ENCODE measurements at places on chromosomes 6 and 20.
A peak's percentile ranks its signal among the peaks of the same experiment; 100 is the strongest.

DNA sequence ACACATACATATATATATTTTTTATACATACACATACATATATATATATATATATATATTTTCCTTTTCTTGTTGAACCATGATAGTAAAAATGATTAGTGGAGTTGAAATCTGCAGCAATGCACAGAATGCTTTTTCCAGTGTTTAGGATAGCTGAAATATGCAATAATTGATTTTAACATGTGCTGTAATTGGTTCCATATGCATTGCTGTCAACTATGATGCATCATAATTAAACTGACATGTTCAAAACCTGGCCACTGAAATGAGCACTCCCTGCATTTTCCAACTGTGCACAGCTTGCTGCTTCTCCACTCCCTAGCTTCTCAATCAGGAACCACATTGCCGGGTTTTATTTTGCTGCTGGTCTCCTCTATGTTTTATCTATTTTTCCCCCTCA, 358.3 kb downstream of the PAX1 start:
- H3K27ac ChIP-seq = no peak overlapping the region
- no peaks in the 10 kb centered on the region for H3K36me3 ChIP-seq

GRCh38 chr6:32763421-32763820, at the start of gene HLA-DQB2:
Gene HLA-DQB2 (minus strand): TSS chr6:32763532. CDS start chr6:32763470, 62 bp downstream.
- no peak within 1 kb of the TSS for H3K4me3 ChIP-seq
- no peaks in the 10 kb centered on the region for H3K27me3 ChIP-seq
- H3K36me3 ChIP-seq = no peaks in the 10 kb centered on the region
- no peaks in the 10 kb centered on the region for H3K4me1 ChIP-seq
- H3K27ac ChIP-seq = no peak within 1 kb of the TSS
- DNase-seq = no peak

DNA sequence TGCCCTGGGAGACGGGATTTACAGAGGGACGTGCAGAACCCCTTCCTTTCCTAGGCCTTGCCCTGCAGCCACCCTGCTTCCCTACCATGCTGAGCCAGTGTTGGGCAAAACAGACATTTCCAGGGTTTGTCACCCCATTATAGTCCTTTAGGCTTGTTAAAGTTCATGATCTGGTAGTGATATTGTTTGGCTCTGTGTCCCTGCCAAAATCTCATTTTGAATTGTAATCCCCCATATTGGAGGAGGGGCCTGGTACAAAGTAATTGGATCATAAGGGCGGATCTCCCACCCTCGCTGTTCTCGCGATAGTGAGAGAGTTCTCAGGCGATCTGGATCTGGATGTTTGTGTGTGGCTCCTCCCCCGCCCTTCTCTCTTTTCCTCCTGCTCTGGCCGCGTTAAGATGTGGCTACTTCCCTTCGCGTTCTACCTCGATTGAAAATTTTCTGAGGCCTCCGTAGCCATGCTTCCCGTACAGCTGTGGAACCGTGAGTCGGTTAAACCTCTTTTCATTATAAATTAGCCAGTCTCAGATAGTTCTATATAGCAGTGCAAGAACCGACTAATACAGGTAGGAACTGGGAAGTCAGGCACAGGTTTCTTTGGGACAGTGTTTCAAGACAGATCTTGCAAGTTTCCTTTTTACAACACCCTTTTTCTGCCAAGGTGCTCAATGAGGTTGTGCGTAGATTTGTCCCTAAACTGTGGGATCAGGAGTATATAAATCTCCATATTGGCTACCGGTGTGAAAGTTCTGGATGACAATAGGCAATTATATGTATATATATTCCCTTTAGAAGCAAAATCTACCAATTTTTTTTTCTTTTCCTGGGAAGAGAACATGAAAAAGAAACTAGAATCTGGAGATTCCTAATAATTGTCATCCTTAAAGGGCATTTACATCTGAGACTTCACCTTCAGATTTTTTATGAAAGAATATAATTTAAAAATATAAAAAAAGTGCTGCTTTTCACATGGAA, 152.1 kb downstream of the SAMD5 start:
- H3K4me3 ChIP-seq = no peak overlapping the region
- H3K27ac ChIP-seq = no peak overlapping the region
- no peaks in the 10 kb centered on the region for H3K27me3 ChIP-seq

DNA sequence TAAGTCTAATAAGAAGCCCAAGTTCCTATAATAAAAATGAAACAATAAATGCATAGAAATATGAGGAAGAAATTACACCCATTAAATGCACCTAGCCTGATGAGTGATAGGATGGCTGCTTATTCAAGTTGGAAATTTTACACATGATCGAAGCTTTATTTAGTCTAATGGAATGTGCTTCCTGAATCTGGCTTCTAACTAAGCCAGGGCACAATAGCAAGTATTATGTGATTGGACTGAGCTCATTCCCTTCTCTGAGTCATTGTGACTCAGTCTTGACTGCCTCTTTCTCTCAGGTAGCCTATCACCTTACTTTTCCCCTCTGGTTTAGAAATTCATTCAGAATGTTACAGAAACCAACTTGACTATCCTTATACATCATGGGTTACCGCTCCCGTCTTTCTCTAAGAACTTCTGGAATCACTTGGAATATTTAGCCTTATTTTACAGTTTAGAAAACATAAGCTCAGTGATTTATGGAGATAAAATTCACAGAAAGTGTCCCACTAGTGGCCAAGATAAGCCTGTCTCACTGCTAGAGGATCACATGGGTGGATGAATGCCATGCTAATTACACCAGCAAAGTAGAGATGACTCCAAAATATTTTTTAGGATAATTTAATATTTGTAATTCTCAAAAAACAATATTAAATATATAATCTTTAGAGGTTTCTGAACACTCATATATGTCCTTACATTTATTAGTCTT, 505.3 kb upstream of the JAG1 start:
- no peaks in the 10 kb centered on the region for H3K27me3 ChIP-seq
- no peaks in the 10 kb centered on the region for H3K4me1 ChIP-seq

GRCh38 chr6:143234734-143235133, 174.0 kb downstream of the AIG1 start:
- no peak overlapping the region for H3K27ac ChIP-seq
- no peaks in the 10 kb centered on the region for H3K27me3 ChIP-seq

GRCh38 chr20:50041246-50041873, 58.6 kb downstream of the SNAI1 start:
- no peaks in the 10 kb centered on the region for H3K4me1 ChIP-seq
- no peak for DNase-seq
- H3K36me3 ChIP-seq = no peaks in the 10 kb centered on the region
- H3K27me3 ChIP-seq = no peaks in the 10 kb centered on the region

GRCh38 chr20:61846741-61847419, 218.8 kb downstream of the TAF4 start:
- DNase-seq = no peak
- no peaks in the 10 kb centered on the region for H3K27me3 ChIP-seq
- H3K4me1 ChIP-seq = no peaks in the 10 kb centered on the region
- H3K4me3 ChIP-seq = no peak overlapping the region
- no peaks in the 10 kb centered on the region for H3K36me3 ChIP-seq

DNA sequence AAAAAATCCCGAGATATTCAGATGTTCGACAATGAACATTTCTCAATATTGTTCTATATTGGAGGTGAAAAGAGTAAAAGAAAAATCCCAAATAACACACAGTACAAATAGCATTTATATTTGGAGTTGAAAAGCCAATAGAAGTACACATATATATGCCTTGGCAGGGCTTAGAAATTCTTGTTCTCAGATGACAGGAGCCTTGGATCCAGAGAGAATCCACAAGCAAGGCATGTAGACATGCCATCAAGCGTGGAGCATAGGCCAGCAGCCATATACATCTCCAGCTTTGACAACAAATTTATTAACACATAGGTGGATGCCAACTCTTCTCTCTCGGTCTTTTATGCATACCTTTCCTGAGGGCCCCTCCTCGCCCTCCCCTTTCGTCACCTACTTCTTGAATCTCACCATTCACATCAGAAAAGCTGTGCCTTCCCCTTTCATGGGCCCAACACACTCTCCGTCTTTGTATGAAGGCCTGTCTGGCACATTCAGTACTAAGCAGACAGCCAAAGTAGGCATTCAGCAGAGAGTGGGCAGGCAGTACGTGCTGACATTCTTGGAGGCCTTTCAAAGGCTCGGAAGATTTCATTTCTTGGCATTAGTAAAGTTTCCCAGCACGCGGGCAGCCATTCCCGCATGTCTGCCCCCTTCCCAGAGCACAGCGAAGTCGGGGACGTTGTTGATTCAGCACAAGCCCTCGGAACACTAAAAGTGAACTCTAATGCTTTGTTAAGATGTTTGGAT, 18.2 kb downstream of the NEDD9 start:
- H3K4me1 ChIP-seq = peaks cover 6% of the 10 kb centered on the region
- H3K27ac ChIP-seq = peak overlapping the region; percentile 94
- H3K36me3 ChIP-seq = no peaks in the 10 kb centered on the region
- H3K4me3 ChIP-seq = no peak overlapping the region

- DNase-seq = no peak
- H3K36me3 ChIP-seq = no peaks in the 10 kb centered on the region
- H3K4me3 ChIP-seq = no peak overlapping the region
- H3K27me3 ChIP-seq = no peaks in the 10 kb centered on the region
- no peak overlapping the region for H3K27ac ChIP-seq
- H3K4me1 ChIP-seq = no peaks in the 10 kb centered on the region
Observed at GRCh38 chr6:32815115-32815514, 1.7 kb downstream of the HLA-DOB start.

DNA sequence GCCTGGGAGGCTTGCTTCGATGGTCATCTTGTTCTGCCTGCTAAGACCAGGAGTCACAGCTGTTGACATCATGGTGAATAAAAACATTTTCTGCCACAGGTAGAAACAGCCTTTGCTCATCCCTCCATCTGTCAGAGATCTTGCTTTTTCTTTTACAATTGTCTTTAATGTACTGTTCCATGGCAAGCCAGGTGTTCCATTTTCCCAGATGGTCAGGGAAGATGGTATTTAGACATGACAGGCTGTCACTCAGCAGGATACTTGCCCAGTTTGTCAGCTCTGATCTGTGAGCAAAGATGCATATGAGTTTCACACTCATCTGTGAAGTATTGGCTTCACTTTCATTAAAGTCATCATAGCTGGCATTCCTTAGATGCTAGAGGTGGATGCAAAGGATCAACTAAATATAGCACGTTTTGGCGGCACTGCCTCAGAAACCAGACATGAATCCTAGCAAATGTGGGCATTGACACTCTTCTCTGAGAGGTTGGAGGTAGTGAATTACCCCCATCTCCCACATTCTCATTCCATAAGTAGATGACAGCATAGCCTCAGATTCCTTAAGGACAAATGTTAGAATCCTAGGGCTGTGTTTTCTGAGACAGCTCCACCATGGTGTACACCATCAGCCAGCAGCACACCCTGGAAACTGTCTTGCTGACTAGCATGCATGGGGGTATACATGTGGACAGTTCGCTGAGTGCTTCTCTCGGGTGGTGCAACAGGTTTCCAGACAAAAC, 4.2 kb downstream of the SSTR4 start:
- H3K27ac ChIP-seq = no peak overlapping the region
- H3K36me3 ChIP-seq = no peaks in the 10 kb centered on the region
- no peaks in the 10 kb centered on the region for H3K4me1 ChIP-seq
- no peak for DNase-seq

- H3K27me3 ChIP-seq = no peaks in the 10 kb centered on the region
- no peaks in the 10 kb centered on the region for H3K4me1 ChIP-seq
- DNase-seq = no peak
- H3K27ac ChIP-seq = no peak overlapping the region
- H3K36me3 ChIP-seq = no peaks in the 10 kb centered on the region
- no peak overlapping the region for H3K4me3 ChIP-seq
Observed at GRCh38 chr6:150230832-150231524, 88.1 kb downstream of the PPP1R14C start.

GRCh38 chr6:142906945-142907470, 38.0 kb downstream of the HIVEP2 start:
- no peaks in the 10 kb centered on the region for H3K4me1 ChIP-seq
- no peaks in the 10 kb centered on the region for H3K27me3 ChIP-seq
- H3K36me3 ChIP-seq = no peaks in the 10 kb centered on the region
- no peak overlapping the region for H3K4me3 ChIP-seq

- H3K36me3 ChIP-seq = no peaks in the 10 kb centered on the region
- H3K27me3 ChIP-seq = no peaks in the 10 kb centered on the region
- no peak overlapping the region for H3K27ac ChIP-seq
- H3K4me1 ChIP-seq = no peaks in the 10 kb centered on the region
Observed at GRCh38 chr6:154414021-154414813, 57.6 kb upstream of the IPCEF1 start.

GRCh38 chr6:160766989-160767646, 65.1 kb downstream of the PLG start:
- peak; percentile 78 for DNase-seq
- peak overlapping the region; percentile 29 for H3K4me3 ChIP-seq
- H3K27ac ChIP-seq = peak overlapping the region; percentile 79
- H3K36me3 ChIP-seq = no peaks in the 10 kb centered on the region

DNA sequence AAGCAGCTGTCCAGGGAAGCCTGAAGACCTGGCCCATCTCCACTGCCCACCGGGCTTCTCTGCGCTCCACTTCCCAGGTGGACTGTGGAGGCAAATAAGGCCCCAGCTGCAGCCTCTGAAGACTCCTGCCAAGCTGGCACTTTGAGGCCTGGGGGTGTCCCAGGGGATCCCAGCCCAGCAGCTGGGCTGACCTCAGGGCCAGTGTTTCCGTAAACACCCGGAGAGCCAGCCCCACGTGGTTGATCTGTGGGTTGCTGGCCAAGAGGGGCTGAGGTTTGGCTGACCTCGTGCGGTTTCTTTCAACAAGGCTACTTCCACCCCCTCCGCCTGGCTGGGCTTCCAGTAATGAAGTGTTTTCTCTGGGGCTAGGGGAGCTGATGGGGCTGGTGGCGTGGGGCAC, 12.4 kb upstream of the CCN5 start:
- peak overlapping the region; percentile 85 for H3K27ac ChIP-seq
- H3K4me3 ChIP-seq = no peak overlapping the region
- peak; percentile 89 for DNase-seq
- no peaks in the 10 kb centered on the region for H3K36me3 ChIP-seq
- H3K27me3 ChIP-seq = no peaks in the 10 kb centered on the region

DNA sequence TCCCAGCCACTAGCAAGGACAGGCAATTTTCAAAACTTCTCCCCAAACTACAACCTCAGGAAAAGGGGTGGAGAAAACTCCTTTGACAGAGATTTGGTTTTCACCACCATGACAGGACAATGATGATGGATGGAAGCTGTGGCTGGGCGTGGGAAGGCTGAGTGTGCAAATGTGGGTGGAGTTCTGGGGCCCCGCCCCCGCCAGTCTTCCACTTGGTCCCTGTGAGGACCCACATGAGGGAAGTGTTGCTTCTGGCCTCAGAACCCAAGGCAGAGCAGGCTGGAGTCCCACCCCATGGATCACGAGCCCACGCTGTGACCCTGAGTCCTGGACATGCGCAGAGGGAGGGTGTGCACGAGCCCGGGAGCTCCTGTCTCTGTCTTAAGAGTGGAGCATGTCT, 21.5 kb upstream of the MRGBP start:
- H3K36me3 ChIP-seq = no peaks in the 10 kb centered on the region
- no peaks in the 10 kb centered on the region for H3K4me1 ChIP-seq
- DNase-seq = no peak
- H3K27ac ChIP-seq = no peak overlapping the region

DNA sequence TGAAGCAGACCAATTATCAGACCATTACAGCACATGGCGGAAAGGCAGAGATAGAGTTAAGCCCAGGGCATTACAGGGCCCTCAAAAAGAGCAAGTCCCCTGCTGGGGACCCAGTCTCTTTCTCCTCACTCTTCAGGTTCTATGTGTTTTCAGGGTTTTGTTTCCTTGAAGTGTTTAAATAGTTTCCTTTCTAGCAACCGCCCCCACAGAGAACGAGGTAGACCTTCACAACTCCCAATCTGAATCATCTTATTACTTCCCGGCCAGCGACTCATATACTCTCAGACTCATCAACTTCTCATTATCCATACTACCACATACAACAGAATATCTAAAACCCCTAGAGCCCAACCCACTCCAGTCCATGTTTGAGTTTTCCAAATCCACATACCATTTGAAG, 526.6 kb upstream of the ARID1B start:
- H3K4me1 ChIP-seq = no peaks in the 10 kb centered on the region
- H3K27ac ChIP-seq = no peak overlapping the region
- no peak for DNase-seq
- no peaks in the 10 kb centered on the region for H3K27me3 ChIP-seq
